ENCODE measurements at places on chromosomes 3 and 15. TPM values are rescaled to one million over a fixed set of nuclear protein-coding genes. Genes with fewer than 3 reads are reported as not detected.

ACTC1 gene
- 136 TPM for total RNA-seq

ITIH1 gene
- not detected for total RNA-seq

ABHD14A gene
- 35.5 TPM for total RNA-seq

APOD gene
- 23.9 TPM for total RNA-seq

NR1I2 gene
- 0.38 TPM for total RNA-seq

GOLGA8G gene
- total RNA-seq = not detected

GPR160 gene
- 61.7 TPM for total RNA-seq

CRYGS gene
- 2,965 TPM for total RNA-seq

REC114 gene
- total RNA-seq = not detected

MCF2L2 gene
- total RNA-seq = 21.3 TPM

BRK1 gene
- total RNA-seq = 92.9 TPM

Data from camera-type eye (tissue), 1 donor.